ENCODE measurements at places on chromosomes 16 and 17.
A peak's percentile ranks its signal among the peaks of the same experiment; 100 is the strongest.

DNA sequence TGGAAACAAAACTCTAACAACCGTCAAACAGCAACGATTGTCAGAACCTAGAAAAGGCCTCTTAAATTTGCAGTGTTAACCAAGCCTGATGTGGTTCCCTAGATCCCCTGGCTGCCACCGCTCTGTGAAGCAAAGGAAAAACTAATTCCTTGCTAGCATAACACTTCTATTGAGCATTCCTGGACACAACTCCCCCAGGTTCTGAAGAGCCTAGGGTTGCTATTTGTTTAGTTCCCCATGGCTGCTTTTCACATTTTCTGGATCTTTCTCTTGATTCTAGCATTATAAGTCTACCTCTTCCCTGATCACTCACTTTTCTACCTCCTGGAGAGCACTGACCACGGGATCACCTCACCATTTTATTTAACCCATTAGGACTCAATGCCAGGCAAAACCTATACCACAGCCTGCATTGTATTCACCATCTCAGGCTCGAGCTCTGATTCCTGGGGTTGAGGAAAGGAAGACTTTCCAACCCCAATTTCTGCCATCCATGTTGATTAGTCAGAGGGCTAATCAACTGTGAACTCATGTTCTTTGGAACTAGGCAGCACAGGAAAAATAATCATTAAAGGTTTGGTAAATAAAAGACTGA, 692 bp upstream of the KCNJ16 start:
- no peak for DNase-seq

DNA sequence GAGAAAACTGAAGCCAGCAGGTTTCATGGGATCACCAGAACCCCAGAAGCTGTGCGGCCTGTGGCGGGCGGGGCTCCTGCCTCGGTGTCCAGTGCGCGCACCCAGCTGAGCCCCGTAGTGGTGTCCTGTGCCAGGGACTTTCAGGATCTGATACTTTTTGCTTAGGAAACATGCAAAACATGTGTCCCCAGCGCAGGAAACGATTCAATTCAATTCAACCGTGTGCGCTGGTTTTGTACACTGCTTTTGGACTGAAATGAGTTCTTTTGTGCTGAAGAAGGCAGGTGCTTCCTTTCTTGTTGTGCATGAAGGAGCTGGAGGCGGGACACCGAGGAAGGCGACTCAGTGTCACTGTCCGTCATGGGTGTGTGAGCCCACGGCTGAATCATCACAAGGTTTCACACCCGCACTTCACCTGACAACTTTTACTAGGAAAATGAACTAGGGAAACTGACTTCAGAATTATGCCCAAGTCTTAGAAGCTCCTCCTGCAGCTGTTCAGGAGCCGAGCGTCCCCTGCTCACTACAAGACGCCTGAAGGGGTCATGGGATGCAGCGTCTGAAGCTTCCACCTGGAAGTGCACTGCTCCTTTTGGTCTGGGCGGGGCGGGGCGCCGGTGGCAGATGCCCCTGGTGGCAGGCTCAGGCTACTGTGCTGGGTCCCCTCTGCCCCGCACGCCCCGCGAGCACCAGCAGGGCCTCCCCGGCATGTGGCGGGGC, 31.4 kb upstream of the ZNF750 start:
- no peak for DNase-seq

DNA sequence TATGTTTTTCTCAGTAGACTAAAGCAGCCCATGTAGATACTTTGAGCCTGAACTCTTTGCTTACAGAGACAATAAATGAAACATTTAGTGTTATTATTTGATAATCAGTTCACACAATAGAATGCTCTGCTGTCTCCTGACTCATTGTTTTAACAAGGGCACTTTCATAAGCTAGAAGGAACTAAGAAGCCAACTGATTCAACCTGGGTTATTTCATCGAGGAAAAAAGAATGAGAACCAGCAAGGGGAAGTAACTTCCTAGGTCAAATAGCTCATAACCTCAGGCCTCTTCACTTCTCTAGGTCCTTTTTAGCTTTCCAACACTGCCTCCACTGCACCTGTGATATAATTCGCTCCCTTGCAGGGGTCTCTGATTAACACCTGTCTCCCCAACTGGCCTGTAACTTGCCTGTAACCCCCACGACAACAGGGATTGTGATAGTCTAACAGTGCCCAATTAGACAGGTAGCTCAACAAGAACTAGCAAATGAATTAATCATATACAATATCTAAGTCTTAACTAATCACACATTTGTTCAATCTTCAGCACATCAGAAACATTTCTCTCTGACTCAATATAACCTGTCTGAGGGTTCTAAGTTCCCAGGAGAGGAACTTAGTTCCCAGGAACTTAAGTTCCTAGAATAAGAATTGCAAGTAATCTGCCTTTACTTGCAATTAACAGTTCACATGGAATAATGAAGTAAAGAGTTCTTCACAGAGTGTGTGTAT, 34.8 kb downstream of the RFFL start:
- DNase-seq, result peak; percentile 9

DNA sequence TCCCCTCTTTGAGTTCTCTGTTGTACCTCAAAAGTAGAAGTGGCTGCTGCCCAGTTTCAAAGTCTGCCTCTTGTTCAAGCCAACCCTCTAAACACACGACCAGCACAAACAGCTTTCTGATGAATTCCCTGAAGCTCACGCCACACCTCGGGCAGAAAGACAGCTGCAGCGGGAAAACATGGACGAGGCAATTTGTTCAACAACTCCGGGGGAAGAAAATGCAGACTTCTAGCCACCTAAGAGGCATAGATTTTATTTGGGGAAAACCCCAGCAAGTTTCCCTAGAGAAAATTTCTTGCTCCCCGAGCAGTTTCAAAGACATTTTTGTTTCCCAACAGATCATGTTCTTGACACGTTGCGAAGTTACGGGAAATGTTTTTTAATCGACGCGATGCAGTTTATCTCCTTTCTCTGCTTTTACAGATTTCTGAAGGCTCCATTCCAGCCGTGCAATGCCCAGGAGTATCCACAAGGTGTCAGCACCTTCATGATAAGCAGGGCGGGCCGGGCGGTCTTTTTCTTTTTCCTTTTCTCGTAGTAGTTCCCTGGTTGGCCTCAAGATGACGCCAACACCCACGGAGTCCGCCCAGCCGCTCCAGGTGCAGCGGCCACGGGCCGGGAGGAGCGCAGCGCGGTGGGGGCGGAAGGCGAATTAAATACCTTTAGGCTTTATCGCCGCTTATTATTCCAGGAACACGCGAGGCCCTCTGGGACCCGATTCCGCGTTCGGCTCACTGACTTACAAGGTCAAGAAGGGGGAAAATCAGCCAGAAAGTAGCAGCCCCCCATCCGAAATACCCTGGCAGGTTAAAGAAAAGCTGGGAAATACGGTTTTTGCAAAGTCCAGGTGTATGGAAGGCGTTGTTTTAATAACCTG, 2.9 kb upstream of the FOXC2 start:
- peak; percentile 81 for DNase-seq

DNA sequence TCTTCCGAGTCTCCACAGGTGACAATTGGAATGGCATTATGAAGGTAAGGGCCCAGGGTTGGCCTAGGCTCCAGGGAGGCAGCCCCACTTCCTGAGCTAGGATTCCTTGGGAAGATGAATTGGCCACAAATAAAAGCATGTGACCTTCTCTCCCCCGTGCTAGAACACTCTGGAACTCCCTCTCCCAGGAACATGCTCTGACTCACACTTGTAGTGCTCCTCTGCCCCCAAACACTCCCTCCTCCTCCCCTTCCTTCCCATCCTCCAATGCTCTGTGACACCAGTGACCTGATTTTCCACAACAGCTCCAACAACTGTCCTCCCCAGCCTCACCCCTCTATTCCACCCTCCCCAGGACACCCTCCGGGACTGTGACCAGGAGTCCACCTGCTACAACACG, 16.4 kb upstream of the ABCC3 start:
- DNase-seq, result no peak

DNA sequence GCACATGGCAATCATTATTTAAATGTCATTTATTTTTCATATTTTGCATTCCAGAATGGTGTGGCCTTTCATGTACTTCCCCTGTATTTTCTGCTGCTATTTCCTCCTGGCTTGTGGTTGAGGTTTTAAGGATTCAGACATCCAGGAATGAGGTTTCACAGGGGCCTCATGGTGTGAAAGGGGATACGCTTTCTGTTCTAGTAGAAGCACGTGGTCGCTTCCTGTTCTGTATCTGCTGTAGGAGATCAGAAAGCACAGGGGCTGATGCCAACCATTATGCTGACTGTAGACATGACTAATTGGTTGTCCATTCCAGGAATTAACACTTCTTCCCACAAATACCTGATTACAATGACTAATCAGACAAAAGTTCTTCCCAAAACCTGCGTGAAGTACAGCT, 405.9 kb downstream of the SHISA9 start:
- DNase-seq, result no peak

DNA sequence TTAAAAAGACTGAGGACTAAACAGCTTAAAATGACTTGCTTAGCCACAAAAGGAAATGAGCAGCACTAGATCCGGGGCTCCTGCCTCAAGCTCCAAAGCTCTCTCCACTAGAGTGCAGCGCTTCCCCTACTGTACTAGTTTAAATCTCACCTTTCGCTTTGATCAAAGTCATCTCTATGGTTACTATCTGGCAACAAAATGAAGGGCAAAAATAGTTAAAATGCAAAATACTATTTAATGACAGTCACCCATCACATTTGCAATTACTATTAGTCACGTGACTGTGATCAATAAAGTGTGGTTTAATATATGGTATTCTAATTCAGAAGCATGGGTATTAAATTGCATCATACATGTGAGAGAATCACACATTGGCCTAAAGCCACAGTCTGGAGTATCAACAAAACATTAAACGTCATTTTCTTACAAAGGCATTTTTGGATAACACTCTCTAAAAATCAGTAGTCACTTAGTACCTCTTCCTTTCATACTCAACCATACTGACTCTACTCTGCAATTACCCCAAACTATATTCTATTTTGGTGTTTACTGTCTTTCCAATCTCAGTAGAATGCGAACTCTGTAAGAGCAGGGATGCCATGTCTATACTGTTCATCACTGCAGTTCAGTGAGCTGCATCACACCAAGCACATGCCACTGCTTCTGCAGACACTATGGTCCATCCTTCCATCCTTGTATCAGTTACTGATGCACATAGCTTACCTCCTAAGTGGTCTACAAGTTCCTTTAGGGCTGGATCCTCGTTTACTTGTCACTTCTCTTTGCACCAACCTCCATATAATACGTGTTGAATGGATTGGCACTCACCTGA, 6.2 kb downstream of the PSMD12 start:
- DNase-seq, result peak; percentile 74

All from T-helper 1 cell (primary cell).